ENCODE measurements at places on chromosomes 7 and 10.

GRCh38 chr7:107924841-107925504, 34.0 kb downstream of the DLD start:
- peaks cover 6% of the 10 kb centered on the region for H3K4me1 ChIP-seq
- no peak overlapping the region for H3K4me3 ChIP-seq
- H3K36me3 ChIP-seq: peaks cover 12% of the 10 kb centered on the region
- H3K27ac ChIP-seq: no peak overlapping the region
- H3K27me3 ChIP-seq: no peaks in the 10 kb centered on the region

DNA sequence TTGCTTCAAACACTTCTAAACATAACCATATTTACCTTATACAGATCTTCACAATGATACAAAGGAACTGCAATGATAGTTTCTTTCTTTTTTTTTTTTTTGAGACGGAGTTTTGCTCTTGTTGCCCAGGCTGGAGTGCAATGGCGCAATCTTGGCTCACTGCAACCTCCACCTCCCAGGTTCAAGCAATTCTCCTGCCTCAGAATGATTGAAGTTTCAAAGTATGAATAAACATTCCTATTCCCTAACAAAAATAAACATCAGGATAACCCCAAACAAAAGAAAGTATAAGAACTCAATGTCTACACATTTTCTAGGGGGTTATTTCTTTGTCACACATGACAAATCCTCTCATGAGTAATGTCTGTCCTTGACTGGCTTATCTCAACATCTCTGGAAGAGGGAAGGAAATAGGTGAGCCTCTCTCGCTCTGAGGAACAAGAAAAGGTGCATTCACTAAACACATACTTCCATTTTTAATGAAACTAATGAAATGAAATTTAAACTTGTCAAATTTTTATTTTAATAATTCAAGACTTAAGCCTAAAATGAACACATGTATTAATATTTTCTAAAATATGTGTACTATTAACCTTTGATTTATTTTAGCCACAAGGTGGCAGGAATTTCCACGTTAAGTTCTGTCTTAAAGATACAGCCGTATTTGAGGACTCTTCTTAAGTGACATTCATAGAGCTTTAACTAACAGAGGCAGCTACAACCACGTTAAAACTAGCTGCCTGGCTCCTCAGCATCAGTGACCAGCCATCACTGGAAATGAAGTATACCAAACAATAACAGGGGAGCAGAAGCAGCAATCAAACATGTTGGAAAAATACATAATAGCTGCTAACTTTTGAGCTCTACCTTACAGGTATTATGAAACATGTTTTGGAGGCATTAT, 58.3 kb downstream of the MALSU1 start:
- no peaks in the 10 kb centered on the region for H3K36me3 ChIP-seq
- H3K27ac ChIP-seq: no peak overlapping the region
- no peak overlapping the region for H3K4me3 ChIP-seq
- DNase-seq: no peak

DNA sequence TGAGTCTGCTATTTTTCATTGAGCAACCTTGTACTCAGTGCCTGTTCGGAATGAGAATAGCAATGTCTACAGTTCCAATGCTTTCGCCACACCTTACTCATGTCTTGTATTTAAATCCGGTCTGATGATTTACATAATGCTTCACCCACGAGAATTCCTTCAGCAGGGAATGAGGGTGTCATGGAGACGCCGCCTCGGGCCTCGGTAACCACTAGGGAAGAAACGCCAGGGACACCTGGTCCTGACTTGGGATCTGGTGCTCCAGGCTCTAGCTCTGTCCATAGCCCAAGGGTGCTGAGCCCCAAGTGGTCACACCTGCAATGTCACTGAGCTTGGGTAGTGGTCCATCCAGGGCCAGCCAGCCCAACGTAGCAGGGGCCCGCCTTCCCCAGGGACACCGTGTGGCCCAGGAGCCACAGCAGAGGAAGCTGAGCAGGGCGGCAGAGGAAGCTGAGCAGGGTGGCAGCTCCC, 37.4 kb downstream of the PRKAG2 start:
- no peaks in the 10 kb centered on the region for H3K27me3 ChIP-seq
- H3K36me3 ChIP-seq: peaks cover 2% of the 10 kb centered on the region
- H3K27ac ChIP-seq: peak overlapping the region; percentile 0
- H3K4me3 ChIP-seq: peak overlapping the region; percentile 37
- DNase-seq: no peak

- H3K27ac ChIP-seq: no peak overlapping the region
- H3K36me3 ChIP-seq: no peaks in the 10 kb centered on the region
- peaks cover 65% of the 10 kb centered on the region for H3K4me1 ChIP-seq
- no peak overlapping the region for H3K4me3 ChIP-seq
Measured at GRCh38 chr10:71696628-71697326, 22.8 kb downstream of the C10orf105 start.

- H3K27me3 ChIP-seq: no peaks in the 10 kb centered on the region
- peak overlapping the region; percentile 97 for H3K4me3 ChIP-seq
- H3K4me1 ChIP-seq: peaks cover 29% of the 10 kb centered on the region
- no peaks in the 10 kb centered on the region for H3K36me3 ChIP-seq
- H3K27ac ChIP-seq: peak overlapping the region; percentile 98
- peak; percentile 21 for DNase-seq
Measured at GRCh38 chr7:23531050-23531793, 559 bp downstream of the TRA2A start.

- H3K27ac ChIP-seq: no peak overlapping the region
- H3K4me1 ChIP-seq: no peaks in the 10 kb centered on the region
- H3K36me3 ChIP-seq: no peaks in the 10 kb centered on the region
- no peak for DNase-seq
- H3K27me3 ChIP-seq: no peaks in the 10 kb centered on the region
Measured at GRCh38 chr10:34677591-34677990, 137.5 kb downstream of the PARD3 start.

DNA sequence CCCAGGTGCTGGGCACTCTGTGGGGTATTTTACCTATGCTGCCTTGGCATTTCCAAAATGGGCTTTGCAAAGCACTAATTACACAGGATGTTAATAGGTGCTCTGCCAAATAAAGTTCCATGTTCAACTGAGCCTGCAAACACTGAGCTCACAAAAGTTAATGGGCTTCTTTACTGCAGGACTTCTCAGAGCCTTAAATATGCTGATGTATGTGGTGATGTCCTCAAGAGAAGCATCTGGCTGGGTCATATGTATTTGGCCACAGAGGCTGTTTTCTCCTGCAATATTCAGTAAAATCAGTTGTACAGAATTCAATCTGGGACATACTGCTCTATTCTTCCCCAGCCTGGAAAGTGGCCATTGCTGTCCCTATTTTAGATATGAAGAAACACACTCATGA, 31.3 kb downstream of the GRID1 start:
- no peaks in the 10 kb centered on the region for H3K4me1 ChIP-seq
- no peak for DNase-seq
- H3K36me3 ChIP-seq: no peaks in the 10 kb centered on the region
- no peaks in the 10 kb centered on the region for H3K27me3 ChIP-seq

DNA sequence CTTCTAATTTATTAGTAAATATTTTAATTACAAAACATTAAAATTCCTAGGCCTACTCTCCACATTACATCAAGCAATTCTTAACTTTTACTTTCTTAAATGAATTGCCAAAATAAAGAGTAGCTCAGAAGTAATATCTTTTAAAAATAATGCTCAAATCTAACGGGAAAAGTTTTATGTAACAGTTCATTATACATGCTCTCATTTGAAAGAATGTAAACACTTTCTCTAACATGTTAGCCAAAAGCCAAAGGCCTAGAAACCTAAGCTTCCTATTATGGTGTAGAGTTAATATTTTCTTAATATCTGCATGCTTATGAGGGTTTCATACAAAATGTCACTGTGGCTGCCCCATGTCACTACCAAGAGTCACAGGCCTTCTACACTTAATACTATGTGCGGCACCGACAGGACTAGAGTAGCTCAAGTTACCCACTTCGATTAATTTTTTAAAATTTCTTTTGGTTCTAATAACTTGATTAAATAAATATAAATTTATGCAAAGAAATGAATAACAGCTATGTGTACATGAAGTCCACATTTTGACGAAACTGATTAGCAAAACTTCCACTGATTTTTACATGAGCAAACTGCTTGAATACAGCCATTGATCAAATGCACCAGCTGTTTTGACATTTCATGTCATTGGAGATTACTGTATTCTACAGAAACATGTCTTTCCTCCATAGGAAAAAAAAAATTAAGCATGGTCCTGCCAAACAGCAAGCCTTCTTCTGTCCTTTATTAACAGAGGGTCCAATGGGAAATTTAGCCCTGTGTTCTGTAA, 3.5 kb downstream of the COBL start:
- H3K4me3 ChIP-seq: no peak overlapping the region
- no peaks in the 10 kb centered on the region for H3K36me3 ChIP-seq
- H3K27ac ChIP-seq: no peak overlapping the region

GRCh38 chr10:61350068-61350467, 103.1 kb downstream of the TMEM26 start:
- no peaks in the 10 kb centered on the region for H3K4me1 ChIP-seq
- H3K4me3 ChIP-seq: no peak overlapping the region
- no peak for DNase-seq
- no peaks in the 10 kb centered on the region for H3K36me3 ChIP-seq

DNA sequence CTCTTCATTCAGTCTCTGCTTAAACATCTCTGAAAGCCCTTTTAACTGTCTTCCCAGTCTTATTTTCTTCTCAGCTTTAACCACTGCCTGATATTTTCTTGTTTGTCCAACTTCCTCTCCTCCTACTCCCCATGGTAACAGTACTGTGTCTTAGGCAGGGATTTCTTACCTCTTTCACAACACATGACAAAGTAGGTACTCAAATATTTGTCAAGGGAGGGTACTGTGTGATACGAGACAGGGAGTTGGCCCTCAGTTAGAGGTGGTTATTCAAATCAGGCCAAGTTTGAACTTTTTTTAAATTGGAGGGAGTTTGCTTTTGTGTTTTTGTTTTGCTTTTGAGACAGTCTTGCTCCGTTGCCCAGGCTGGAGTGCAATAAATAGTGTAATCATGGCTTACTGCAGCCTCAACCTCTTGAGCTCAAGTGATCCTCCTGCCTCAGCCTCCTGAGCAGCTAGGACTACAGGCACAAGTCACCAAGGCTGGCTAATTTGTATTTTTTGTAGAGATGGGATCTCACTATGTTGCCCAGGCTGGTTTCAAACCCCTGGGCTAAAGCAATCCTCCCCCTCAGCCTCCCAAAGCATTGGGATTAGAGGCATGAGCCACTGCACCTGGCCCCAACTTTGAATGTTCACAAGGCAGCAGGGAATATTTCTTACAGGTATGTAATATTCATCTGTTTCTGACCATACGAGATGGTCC, 2.5 kb upstream of the KPNA7 start:
- no peaks in the 10 kb centered on the region for H3K27me3 ChIP-seq
- H3K4me1 ChIP-seq: no peaks in the 10 kb centered on the region
- DNase-seq: no peak
- no peak overlapping the region for H3K27ac ChIP-seq
- no peaks in the 10 kb centered on the region for H3K36me3 ChIP-seq
- no peak overlapping the region for H3K4me3 ChIP-seq

DNA sequence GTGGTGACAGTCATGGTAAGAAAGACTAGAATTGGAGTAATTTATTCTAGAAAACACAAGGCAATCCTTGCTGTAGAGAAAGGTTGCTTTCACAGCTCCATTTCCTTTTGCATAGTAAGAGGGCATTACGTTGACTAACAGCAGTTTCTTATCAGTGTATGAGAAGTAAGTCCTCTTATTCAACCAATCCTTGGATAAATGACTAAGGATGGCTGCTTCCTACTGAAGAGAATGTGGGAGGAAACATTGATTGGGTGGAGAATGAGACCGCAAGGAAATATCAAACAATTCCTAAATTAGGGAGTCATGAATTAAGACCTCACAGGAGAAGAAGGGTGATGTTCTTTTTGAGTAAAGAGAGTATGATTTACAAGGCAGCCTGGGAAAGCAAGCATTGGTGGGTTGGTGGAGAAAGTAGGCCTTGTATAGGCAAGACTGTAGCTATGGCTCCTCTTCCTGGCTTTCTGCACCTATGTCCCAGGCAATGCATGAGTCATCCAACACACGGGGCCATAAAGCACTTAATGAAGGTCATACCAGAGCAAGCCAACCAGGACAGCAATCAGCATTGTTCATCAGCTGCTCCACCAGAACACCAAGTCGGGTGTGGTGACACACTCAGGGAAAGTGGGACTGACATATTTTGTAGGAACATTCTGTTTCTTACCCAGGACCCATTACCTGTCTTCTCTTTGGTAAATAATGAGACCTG, 5.6 kb downstream of the MGAM start:
- DNase-seq: no peak
- H3K36me3 ChIP-seq: no peaks in the 10 kb centered on the region
- no peaks in the 10 kb centered on the region for H3K4me1 ChIP-seq
- peaks cover 4% of the 10 kb centered on the region for H3K27me3 ChIP-seq
- no peak overlapping the region for H3K27ac ChIP-seq

DNA sequence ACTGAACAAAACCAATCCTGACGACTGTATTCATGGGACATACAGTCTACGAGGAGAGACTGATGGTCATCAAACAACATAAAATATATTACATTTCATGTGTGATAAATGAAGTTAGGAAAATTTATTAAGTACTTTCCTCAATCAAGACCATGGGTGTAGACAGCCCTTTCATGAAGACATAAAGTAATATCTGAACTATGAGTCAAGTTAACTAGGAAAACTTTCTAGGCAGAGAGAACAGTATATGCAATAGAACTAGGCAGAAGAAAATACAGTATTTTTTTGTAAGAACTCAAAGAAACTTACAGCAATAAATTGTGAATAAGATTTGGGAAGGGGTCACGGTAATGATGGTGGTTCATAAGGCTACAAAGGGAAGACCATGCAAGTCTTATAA, 112.8 kb downstream of the JMJD1C start:
- no peak overlapping the region for H3K27ac ChIP-seq
- no peak for DNase-seq

DNA sequence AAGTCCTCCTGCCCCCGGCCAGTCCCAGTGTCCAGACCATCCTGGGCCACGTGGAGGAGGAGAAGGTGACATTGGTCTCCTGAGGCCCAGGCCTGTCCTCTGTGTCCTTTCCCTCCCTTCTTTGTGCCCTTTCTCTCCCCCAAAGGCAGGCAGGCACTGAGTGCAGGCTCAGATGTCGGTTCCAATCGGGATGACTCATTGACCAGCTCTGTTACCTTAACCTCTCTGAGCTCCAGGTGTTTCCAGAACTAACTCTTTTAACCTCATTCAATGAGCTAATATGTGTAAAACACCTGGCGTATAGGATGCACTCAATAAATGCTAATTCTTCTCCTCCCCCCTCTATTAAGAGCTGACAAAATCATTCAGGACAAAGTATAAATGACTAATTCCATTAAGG, 25.7 kb downstream of the MACROH2A2 start:
- H3K27ac ChIP-seq: no peak overlapping the region
- H3K27me3 ChIP-seq: no peaks in the 10 kb centered on the region
- H3K4me3 ChIP-seq: no peak overlapping the region
- H3K4me1 ChIP-seq: no peaks in the 10 kb centered on the region
- H3K36me3 ChIP-seq: no peaks in the 10 kb centered on the region

GRCh38 chr7:155003092-155003375, at the start of gene PAXIP1:
TSS of gene PAXIP1 (minus strand) at chr7:155003124. CDS start at chr7:155002929, 195 bp downstream.
- peak within 1 kb of the TSS; percentile 85 for H3K4me3 ChIP-seq
- H3K36me3 ChIP-seq: peaks cover 4% of the 10 kb centered on the region
- DNase-seq: peak; percentile 87

DNA sequence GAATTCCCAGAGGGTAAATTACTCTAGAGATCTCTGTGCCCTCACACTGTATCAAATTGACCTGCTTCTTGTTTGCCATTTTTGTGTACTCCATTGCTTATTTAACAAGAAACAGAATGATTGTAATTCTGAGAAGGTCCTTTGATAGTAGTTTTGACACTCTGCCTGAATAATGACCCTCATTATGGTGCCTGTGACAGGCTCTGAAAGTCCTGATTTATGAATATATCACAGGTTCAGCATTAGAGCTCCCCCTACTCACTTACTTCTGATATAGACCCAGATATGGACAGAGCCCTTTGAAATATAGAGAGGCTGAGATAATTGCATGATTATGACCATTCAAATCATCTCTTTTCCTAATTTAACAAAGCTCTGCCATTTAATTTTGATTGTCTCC, 465.2 kb downstream of the MDFIC start:
- no peaks in the 10 kb centered on the region for H3K4me1 ChIP-seq
- no peak overlapping the region for H3K27ac ChIP-seq
- DNase-seq: no peak
- H3K36me3 ChIP-seq: no peaks in the 10 kb centered on the region

Measured in CD4-positive, alpha-beta T cell (primary cell).